ENCODE measurements at places on chromosomes 11 and 22. TPM values are rescaled to one million over a fixed set of nuclear protein-coding genes. Genes with fewer than 3 reads are reported as not detected.

GRCh38 chr22:47411006-47411405, 648.6 kb downstream of the TBC1D22A start:
- DNase-seq, result no peak

DNA sequence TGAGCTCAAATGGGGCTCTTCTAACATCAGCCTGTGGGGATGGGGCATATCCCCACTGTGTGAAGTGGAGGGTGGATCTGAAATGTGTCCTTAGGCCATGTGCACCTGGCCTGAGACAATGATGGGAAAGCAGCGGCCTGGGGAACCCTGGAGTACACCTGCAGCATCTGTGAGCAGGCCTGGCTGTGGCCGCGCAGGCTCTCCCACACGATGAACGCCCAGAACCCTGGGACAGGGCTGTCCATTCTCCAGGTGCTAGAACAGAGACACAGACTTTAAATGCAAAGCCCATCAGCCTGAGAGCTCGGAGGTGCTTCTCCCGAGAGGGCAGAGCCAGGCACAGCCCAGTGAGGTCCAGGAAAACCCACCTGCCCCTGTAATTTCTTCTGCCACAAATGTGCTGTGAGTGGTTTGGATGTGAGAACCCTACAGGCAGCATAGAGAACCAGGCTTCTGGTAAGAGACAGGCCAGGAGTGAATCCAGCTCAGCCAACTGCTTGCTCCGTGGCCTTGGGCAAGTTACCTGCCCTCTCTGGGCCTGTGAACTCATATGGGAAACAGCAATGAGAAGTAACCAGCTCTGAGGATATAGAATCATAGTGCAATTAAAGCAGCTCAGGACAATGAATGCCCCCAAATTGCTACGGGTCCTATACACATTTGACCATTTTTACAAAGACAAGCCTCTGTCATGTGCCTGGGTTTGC, 167.9 kb downstream of the SHANK2 start:
- no peak for DNase-seq

GRCh38 chr11:64539239-64539638, 51.8 kb upstream of the SLC22A12 start:
- no peak for DNase-seq

- DNase-seq, result no peak
Observed at GRCh38 chr11:126233391-126233790, 21.8 kb downstream of the FAM118B start.

GRCh38 chr22:24532075-24532474, 22.9 kb downstream of the GUCD1 start:
- DNase-seq, result no peak

DNA sequence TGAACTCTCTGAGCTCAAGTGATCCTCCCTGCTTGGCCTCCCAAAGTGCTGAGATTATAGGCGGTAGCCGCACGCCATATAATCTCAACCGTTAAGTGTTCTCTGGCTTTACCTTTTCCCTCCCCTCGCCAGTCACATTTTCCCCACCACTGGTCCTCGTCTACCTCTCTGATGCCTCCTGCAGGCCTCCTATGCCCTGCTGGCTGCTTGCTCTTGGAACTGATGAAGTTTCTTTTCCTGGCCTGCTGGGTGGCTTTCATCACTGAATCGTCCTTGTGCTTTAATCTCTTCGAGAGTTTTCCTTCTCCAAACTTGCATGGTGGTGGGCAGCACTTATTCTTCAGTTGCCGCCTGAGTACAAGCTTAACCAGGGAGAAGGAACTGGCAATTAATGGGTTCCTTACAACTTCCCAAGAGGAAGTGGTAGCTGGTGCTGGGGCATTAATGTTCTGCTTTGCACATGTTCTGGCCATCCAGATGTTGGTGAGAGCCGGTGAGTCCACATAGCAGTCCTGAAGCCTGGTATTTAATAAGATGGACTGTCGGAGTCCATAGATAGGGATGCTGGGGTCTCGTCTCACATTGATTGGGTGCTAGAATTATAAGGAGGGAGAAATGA, 1.3 kb downstream of the C22orf31 start:
- no peak for DNase-seq

GRCh38 chr11:104899226-104899625, 966 bp upstream of the CASP12 start:
- no peak for DNase-seq

PATE4 gene
- 5.3 TPM for total RNA-seq

VSIG2 gene
- total RNA-seq, result not detected

DEPDC5 gene
- 29.9 TPM for total RNA-seq
